ENCODE measurements at places on chromosomes 6 and 20.

DNA sequence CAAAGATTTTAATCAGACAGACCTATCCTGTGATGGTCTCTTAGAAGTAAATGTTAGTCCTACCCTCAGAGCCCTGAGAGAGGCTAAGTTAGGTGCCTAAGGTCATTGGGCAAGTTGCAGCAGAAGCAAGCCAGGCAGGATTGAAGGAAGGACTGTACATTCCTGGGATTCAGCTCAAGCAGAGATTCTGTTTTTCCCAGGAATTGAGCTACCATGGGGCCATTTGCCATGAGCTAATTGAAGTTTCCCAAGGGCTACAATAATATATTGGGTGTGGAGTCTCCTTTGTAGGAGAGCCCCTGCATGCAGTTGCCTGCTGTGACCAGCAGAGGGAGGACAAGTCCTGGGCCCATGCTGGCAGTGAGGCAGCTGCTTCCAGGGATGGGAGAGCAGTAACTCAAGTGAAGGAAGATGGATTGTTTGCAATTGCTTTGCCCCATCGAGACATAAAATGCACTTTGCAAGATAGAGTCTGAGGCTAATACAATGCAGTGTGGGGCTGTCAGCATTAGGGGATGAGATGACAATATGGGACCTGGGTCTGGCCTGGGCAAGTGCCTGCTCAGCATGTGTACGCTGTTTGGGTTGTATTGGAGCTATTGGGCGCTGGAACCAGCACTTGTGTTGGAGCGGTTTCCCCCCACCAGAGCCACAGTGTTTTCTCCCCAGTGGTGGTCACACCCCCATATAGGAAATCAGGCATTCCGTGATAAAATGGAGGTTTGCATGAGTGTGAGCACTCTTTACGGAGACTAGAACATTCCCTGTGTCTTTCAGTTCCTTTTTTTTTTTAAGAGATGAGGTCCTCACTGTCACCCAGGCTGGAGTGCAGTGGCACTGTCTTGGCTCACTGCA is 27.9 kb downstream of the DNMT3B start:
- peak; percentile 79 for DNase-seq

GRCh38 chr20:21322083-21322710 is 19.1 kb downstream of the XRN2 start:
- no peak for DNase-seq

GRCh38 chr6:20837189-20837588 is 302.9 kb downstream of the CDKAL1 start:
- DNase-seq: no peak

DNA sequence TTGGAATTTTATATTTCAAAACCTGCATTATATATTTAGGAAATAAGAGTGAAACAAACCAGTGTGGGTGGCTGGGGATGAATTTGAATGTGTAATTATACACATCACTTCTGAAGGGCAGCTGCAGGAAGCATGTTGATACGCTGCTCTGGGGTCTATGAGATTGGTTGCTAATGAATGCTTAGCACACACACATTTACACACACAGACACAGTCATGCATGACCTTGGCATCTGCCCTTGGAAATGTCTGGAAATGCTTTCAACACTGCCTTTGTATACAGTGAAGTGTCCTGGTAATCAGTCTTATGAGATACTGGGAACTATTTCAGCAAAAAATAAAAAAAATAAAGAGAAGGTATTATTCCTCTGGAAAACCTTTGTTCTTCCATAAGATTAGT is 83.4 kb downstream of the ELOVL4 start:
- peak; percentile 10 for DNase-seq

GRCh38 chr6:164947164-164947563 is 362.2 kb downstream of the C6orf118 start:
- DNase-seq: no peak

DNA sequence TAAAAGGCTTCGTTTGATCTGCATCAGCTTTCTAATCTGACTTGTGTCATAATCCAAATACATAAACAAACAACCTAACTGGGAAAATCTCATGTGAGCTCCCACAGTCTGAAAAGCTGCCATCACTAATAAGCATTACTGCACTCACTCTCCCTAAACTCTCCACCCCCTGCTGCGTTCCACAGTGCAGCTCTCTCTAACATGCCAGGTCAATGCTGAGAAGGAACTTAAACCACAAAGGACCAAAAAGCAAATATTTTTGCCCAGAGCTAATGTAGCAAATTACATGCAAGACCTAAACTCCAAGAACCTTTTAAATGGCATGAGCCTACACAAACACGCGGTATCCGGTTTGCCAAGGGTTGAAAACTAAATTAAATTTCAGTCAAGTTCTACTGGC is 542.3 kb upstream of the JARID2 start:
- no peak for DNase-seq

- DNase-seq: no peak
Observed at GRCh38 chr20:608970-609369, 1.1 kb downstream of the TCF15 start.

DNA sequence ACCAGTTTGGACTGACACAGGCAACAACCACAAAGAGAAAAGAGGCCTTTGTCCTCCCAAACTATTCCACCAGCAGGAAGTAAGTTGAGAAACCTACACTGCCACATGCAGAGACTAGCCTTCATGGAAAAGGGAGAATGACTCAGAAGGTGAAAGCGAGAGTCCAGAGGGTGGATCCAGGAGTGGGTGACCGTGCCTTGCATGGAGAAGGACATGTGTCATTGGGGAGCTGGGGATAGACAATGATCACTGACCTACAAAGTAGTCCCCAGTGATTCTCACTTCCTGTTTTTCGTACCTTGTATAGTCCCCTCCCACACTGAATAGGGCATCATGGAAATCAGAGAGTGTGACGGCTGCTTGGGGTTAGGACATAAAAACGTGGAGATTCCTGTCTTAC is 91.9 kb downstream of the MYLK4 start:
- no peak for DNase-seq

DNA sequence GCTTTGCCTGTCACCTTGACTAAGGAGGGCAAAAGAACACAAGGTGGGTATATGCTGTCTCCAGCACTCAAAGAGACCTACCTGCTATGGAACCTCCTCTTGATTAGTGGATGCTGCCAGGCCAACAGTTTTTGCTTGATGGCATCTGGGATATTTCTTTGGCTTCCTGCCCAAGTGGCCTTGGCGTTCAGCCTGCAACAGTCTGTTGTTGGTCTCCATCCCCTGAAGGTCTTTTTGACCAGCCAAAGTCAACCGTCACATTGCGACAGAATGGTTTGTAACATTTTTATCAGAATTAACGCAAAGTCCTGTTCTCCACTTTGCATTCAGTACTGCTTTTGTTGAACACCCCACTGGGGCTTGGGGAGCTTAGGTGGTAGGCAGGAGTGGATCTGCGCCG is 37.1 kb downstream of the SERPINB1 start:
- no peak for DNase-seq

DNA sequence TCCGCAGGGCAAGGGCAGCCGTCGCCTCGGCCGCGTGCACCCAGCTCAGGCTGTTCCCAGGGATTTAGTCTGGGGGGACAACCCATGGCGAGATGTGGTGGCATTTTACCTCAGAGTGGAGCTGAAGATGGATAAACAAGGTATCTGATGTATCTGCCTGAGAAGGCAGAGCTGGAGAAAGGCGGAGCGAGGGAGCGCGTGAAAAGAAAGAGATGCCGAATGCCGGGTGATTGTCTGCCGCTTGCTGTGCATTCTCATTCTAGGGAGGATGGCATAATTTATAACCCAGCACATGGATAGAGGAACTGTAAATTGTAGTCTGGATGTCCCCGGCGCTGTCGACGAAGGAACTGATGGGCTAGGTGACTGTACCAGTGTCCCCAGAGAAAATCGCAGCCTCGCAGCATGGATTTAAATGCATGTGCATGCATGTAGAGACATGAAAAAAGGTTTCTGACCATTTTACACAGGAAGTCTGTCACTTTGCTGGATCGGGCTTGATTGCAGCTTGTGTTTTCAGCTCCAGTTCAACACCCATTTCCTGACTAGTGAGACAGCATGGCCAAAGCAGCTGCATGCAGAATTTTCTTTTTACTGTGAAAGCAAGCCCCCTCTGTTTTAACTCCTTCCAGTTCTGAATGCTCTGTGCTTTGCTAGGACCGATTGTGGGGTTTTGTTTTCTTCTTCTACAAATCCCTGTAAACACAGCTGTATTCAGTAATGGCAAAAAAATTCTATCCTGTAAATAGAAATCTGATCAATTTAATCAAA is 149.7 kb downstream of the PRL start:
- DNase-seq: peak; percentile 49

DNA sequence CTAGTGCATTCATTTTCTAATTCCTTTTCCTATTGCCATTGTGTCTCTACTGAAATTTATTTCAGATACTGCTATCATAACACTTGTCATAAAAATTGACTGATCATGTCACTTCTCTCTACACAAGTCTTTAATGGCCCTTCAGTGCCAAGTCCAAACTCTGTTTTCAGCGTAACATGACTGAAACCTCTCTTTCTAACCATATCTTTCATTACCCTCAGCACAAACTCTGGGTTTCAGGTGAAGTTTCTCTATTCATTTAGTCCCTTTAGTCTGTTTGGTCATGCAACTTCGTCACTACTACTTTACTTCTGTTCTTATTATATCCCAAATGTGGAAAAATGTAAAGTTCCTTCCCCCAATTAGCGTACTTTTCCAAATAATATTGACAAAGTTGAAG is 234.9 kb downstream of the OGFRL1 start:
- no peak for DNase-seq

- DNase-seq: no peak
Observed at GRCh38 chr20:51285684-51286083, 256.8 kb downstream of the NFATC2 start.

DNA sequence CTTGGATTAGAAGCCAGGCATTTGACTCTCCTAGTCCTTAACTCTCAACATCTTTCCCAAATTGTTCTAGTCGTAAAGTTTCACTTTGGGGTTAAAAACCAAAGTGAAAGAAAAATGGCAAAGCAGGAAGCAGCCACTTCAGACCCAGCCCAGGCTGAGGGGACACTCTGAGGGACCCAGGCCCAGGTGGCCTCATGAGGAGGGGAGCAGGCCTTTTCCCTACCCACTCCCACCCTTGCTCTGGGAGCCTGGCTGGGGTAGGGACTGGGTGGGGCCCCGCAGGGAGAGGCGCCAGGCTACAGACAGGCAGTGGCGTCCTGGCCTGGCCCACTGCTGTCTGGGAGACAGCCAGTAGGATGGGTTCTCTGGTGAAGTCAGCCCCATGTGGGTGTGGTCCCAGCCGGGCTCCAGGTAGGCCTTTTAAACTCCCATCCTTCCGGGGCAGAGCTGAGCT is 68.7 kb upstream of the MYL9 start:
- DNase-seq: no peak

DNA sequence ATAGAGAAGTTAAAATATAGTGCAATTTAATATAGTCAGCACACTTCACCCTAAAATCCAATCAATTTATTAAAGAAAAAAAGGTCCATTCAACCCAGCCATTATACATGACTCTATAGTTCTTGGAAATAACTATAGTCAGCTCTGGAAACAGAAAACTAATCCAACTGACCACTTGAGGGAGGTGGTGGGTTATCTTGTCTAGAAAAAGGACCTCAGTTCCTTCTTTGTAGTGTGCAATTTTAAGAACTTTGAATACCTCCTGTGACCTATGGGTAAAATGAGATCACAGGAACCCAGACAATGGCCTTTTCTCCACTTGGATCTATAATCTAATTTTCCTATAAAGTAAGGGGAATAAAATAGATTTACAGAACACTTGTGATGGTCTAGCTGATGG is 163.6 kb upstream of the CENPW start:
- DNase-seq: peak; percentile 18

All from SK-N-DZ (cell line).